ENCODE measurements at places on chromosomes 7 and 10.

DNA sequence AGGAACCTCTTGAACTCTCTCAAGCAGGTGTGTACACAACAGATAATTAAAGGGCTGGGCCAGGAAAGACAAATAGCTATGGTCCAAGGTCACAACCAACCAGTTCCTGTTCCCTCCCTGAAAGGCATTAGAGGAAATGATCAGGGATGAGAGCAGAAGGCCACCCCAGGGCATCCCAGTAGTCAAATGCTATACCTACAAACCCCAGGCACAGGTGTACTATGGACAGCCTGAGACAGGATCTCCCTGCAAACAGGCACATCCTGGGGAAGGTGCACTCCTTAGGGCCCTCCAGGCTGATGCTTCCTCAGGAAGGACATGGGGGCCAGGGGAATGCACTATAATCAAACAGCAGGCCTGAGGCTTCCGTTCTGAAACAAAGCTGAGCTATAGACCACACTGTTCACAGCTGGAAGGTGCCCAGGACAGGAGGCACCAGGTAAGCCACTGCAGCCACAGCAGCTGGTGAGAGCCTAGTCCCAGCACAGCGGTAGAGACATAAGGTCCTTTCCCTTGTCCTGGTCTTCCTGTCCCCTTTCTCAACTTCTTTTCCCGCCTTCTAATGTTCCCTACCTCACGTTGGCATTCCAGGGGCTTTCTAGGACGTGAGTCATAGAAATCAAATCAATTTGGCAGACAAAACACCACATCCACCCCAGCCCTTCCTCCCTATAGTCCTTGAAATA lies 13.3 kb downstream of the PARP12 start:
- no peak overlapping the region for H3K4me3 ChIP-seq
- H3K36me3 ChIP-seq = no peaks in the 10 kb centered on the region
- H3K4me1 ChIP-seq = no peaks in the 10 kb centered on the region
- no peak overlapping the region for H3K27ac ChIP-seq
- H3K27me3 ChIP-seq = no peaks in the 10 kb centered on the region
- no peak for DNase-seq

DNA sequence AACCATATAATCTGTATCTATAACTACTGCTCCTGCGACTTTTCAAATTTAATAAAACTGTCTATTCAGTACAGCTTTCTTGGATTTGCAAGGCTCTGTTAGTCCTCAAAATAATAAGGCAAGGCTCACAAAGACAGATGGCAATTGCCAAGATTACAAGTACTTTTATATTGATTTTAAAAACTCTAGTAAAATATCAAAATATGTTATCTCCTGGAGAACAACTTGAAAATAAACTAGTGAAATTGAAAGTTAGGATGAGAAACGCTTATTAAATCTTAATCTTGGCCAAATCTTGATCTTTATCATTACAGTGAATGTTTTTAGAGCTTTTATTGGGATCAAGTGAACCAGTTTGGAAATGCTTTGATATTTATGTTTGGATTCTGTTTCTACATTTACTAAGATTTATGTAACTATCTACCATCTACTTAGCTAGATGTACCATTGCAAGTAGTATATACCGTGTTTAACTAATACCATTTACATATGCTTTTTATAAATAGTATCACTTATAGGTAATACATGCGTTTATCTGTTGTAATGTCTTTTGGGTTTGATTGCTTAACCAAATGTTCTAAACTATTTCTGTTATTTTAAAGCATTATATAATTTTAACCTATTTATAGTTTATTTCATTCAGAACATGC lies 70.0 kb downstream of the CABCOCO1 start:
- H3K4me3 ChIP-seq = no peak overlapping the region
- H3K27me3 ChIP-seq = no peaks in the 10 kb centered on the region
- DNase-seq = no peak
- no peaks in the 10 kb centered on the region for H3K36me3 ChIP-seq

GRCh38 chr7:98283127-98283886 lies 1.8 kb downstream of the BRI3 start:
- no peak overlapping the region for H3K27ac ChIP-seq
- peaks cover 33% of the 10 kb centered on the region for H3K4me1 ChIP-seq
- H3K27me3 ChIP-seq = no peaks in the 10 kb centered on the region
- DNase-seq = no peak
- peaks cover 3% of the 10 kb centered on the region for H3K36me3 ChIP-seq

DNA sequence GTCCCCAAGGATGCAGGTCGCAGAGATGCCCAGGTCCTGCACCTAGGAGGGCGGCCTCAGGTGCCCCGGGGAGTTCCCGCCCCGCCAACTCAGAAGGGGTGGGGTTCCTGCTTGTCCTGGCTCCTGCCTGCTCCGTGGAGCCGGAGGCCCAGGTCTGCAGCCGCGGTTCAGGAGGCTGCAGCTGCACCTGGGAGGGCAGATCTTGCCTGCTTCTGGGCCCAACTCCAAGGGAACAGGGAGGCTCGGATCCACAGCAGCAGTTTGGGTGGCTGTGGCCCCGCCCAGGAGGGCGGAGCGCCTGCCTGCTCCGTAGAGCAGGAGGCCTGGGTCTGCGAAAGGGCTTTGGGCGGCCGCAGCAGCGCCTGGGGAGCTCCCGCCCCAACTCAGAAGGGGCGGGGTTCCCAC lies 108.2 kb upstream of the EGR2 start:
- H3K4me1 ChIP-seq = no peaks in the 10 kb centered on the region
- no peaks in the 10 kb centered on the region for H3K36me3 ChIP-seq
- H3K27ac ChIP-seq = no peak overlapping the region
- H3K27me3 ChIP-seq = no peaks in the 10 kb centered on the region
- DNase-seq = no peak
- H3K4me3 ChIP-seq = no peak overlapping the region

DNA sequence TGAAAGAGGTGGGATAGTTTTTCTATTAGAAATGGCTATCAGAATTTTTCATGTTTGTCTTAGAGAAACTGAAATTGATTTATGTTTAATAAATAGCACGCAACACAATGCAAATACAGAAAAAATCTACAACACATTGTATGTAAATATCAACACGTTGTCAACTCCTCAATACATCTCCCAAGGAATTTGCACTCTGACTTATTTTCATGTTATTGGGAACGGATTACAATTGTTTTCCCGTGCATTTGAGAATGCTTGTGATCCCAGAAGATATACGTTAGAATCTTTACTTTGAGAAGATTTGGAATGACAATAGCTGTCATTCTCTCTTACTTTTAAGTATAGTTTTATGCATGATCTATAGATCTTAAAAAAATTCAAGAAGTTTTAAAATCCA lies 313.8 kb upstream of the AKR1E2 start:
- H3K4me3 ChIP-seq = no peak overlapping the region
- no peak overlapping the region for H3K27ac ChIP-seq
- H3K27me3 ChIP-seq = no peaks in the 10 kb centered on the region
- no peaks in the 10 kb centered on the region for H3K36me3 ChIP-seq
- DNase-seq = no peak
- no peaks in the 10 kb centered on the region for H3K4me1 ChIP-seq

- H3K4me1 ChIP-seq = no peaks in the 10 kb centered on the region
- H3K36me3 ChIP-seq = no peaks in the 10 kb centered on the region
- no peak for DNase-seq
- no peak overlapping the region for H3K4me3 ChIP-seq
Measured at GRCh38 chr10:52805414-52806285, 33.1 kb upstream of the MBL2 start.

- no peaks in the 10 kb centered on the region for H3K4me1 ChIP-seq
- no peaks in the 10 kb centered on the region for H3K27me3 ChIP-seq
- no peak for DNase-seq
- no peak overlapping the region for H3K4me3 ChIP-seq
- H3K27ac ChIP-seq = no peak overlapping the region
- H3K36me3 ChIP-seq = no peaks in the 10 kb centered on the region
Measured at GRCh38 chr10:88162852-88163251, 299.4 kb downstream of the PTEN start.

- no peak overlapping the region for H3K4me3 ChIP-seq
- H3K27ac ChIP-seq = no peak overlapping the region
- DNase-seq = no peak
- peaks cover 4% of the 10 kb centered on the region for H3K4me1 ChIP-seq
- H3K27me3 ChIP-seq = no peaks in the 10 kb centered on the region
Measured at GRCh38 chr7:112089551-112089950, 116.6 kb downstream of the DOCK4 start.

GRCh38 chr7:108239501-108240225 lies 109.5 kb upstream of the LAMB4 start:
- no peak overlapping the region for H3K4me3 ChIP-seq
- H3K36me3 ChIP-seq = no peaks in the 10 kb centered on the region
- peak overlapping the region; percentile 53 for H3K27ac ChIP-seq
- H3K4me1 ChIP-seq = peaks cover 24% of the 10 kb centered on the region
- DNase-seq = no peak
- no peaks in the 10 kb centered on the region for H3K27me3 ChIP-seq

- no peaks in the 10 kb centered on the region for H3K36me3 ChIP-seq
- no peak overlapping the region for H3K27ac ChIP-seq
- DNase-seq = no peak
- no peak overlapping the region for H3K4me3 ChIP-seq
- no peaks in the 10 kb centered on the region for H3K4me1 ChIP-seq
Measured at GRCh38 chr7:158142657-158143056, 445.0 kb downstream of the PTPRN2 start.

- H3K36me3 ChIP-seq = peaks cover 1% of the 10 kb centered on the region
- no peak overlapping the region for H3K4me3 ChIP-seq
- no peaks in the 10 kb centered on the region for H3K4me1 ChIP-seq
- no peak for DNase-seq
- H3K27ac ChIP-seq = no peak overlapping the region
Measured at GRCh38 chr10:17663450-17663849, 19.5 kb downstream of the STAM start.

DNA sequence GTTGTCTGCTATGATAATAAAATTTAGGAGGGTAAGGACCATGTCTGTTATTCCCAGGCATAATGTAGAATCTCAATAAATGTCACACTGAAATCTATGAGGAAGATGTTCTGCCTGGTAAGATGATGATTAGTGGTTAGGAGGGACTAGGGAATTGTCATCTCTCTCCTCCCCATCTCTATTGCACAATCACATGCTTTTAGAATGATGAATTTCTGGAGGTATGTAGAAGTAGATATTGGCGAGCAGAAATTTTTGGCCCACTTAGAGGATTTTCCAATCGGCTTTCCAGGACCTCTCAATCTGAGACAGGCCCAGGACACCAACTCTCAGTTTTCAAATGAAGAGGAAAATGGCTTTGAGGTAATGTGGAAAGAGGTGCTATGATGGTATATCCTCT lies 2.0 kb upstream of the PITX3 start:
- DNase-seq = no peak
- peaks cover 4% of the 10 kb centered on the region for H3K36me3 ChIP-seq
- H3K4me3 ChIP-seq = no peak overlapping the region
- peaks cover 39% of the 10 kb centered on the region for H3K27me3 ChIP-seq

- H3K27ac ChIP-seq = no peak overlapping the region
- H3K27me3 ChIP-seq = peaks cover 11% of the 10 kb centered on the region
- H3K4me3 ChIP-seq = no peak overlapping the region
- H3K36me3 ChIP-seq = no peaks in the 10 kb centered on the region
- H3K4me1 ChIP-seq = no peaks in the 10 kb centered on the region
- DNase-seq = no peak
Measured at GRCh38 chr7:127245607-127246006, 7.1 kb downstream of the GRM8 start.

GRCh38 chr10:34475274-34475646 lies 339.8 kb downstream of the PARD3 start:
- no peak for DNase-seq
- no peaks in the 10 kb centered on the region for H3K36me3 ChIP-seq
- no peaks in the 10 kb centered on the region for H3K27me3 ChIP-seq
- H3K27ac ChIP-seq = no peak overlapping the region

DNA sequence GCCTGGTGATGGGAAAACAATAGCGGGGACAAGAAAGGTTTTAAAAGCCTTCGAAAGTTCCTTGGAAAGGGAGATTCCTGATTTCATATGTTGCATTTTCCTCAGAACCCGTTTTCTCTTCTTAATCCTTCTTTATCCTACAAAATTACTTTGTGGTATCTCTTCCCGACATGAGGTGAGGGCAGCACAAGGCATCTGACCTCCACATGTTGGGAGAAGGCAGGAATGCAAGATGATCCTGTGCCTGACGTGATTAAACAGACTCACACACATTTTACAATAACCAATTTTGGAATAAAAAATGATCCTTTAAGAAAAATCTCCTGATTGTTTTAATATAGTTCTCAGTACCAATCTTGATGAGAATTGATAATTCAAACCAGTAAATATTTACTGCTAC lies 153.3 kb upstream of the MKLN1 start:
- H3K36me3 ChIP-seq = no peaks in the 10 kb centered on the region
- DNase-seq = no peak
- no peaks in the 10 kb centered on the region for H3K4me1 ChIP-seq
- H3K27me3 ChIP-seq = no peaks in the 10 kb centered on the region
- no peak overlapping the region for H3K27ac ChIP-seq

DNA sequence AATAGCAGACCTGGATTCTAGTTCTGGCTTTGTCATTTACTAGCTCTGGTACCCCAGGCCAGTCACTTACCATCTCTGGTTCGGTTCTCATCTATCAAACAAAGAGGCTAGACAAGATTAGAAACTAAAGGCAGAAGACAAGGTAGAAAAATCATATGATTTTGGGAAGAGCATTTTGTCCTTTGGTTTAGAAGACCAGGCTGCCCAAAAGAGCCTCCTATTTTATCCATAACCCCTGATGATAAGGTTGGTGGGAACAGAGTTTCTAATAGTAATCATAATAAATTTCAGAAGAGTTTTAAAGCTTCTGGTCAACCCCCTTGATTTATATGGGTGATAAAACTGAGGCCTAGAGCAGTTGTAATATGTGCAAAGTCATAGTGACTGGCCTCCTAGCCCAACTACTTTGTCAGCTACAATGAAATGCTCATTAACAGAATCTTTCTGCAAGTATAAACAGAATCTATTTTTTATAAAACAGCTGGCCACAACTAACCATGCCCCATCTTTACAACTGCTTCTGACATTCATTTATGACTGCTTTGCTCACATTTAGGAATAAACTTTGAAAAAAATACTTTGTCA lies 23.4 kb downstream of the COX15 start:
- DNase-seq = no peak
- H3K27me3 ChIP-seq = no peaks in the 10 kb centered on the region
- H3K27ac ChIP-seq = no peak overlapping the region
- no peak overlapping the region for H3K4me3 ChIP-seq

DNA sequence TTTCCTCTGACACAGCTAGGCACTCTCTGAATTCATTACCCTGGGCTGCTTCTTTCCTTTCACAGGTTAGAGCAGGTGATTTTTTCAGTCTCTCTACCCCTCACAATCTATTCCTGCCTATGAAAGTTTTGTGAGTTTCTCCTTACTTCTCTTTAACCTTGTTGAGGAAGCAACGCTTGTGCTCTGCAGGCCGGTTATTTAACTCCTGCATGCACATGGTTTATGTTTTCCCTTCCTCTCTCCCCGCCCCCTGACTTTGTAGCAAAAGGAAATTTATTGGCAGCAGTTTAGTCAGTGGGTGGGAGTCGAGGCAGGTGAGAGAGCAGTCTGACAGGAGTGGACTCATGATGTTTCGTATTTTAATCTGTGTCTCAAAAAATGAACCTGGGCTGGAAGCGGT lies 91.9 kb downstream of the CELF2 start:
- H3K4me3 ChIP-seq = no peak overlapping the region
- H3K27ac ChIP-seq = no peak overlapping the region
- H3K27me3 ChIP-seq = no peaks in the 10 kb centered on the region
- peaks cover 7% of the 10 kb centered on the region for H3K4me1 ChIP-seq
- DNase-seq = no peak
